ENCODE measurements at places on chromosomes 7 and 10.

DNA sequence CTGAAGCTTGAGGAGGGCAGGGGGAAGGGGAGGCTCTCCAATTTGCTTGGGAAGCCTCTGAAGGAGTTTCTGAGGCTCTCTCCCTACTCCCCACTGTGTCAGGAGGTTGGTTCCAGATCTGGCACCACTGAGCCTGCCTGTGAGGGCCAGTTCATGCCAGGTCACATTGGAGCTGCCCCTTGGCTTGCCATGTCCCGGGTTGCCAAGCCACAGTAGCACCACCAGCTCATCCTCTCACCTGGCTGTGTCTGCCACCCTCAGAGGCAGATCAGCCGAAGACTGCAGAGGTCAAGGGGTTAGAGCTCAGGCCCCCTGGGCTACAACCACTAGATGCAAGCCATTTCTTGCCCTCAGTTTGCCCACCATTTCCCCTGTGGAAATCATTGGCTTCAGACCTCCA, 3.1 kb downstream of the C10orf71 start:
- DNase-seq = no peak

GRCh38 chr10:75957314-75958120, 526.1 kb downstream of the LRMDA start:
- no peak for DNase-seq

DNA sequence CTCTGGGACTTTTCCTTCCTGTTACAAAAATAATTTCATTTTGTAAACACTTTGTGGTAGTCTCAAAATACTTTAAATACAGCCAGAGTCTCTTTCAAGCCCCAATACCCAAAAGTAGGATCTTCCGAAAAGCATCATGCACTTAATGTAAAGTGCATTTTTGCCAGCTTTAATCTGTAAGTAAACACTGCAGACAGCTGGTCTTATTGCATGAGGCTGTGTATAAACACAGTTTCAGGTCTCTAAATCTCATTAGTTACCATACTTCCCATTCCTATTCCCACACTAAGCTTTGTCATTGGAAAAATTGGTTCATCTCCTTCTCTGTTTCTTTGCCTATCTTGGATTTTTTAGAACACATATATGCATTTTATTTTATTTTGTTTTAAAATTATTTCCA, 87.6 kb upstream of the GNAI1 start:
- peak; percentile 35 for DNase-seq

DNA sequence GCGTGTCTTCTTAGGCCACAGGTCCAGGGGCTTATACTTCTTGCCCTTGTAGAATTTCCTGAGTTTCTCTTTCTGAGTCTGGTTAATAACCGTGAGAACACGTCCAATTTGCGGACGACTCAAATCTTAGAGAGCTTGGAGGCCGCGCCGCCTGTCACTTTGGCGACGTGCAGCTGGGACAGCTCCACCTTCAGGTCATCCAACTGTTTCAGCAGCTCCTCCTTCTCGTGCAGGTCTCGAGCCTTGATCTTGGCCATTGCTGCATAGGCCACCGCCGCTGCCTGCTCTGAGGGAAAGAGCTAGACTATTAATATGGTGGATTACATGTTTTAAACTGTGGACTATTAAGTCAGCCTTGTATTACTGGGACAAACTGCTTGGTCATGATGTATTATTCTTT, 26.9 kb downstream of the EVX1 start:
- DNase-seq = no peak

DNA sequence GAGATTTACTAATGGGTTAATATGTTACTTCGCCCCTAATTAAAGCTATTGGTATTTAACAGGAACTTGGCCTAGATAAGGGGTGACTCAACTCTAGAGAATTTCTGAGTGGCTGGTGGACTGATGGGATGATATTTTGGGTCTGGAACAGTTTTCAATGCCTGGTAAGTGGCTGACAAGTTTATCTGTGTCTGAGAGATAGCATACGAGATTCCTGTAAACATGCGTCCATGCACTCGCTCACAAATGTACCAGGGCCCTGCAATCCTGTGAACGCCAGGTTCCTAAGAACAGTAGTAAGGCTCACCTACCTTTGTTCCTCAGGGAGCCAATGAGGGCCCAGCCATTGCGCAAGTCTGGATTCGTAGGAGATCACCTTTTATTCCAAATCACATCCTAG, 683.8 kb upstream of the ANKRD30A start:
- no peak for DNase-seq

GRCh38 chr10:78658645-78659597, 409.8 kb upstream of the ZMIZ1 start:
- no peak for DNase-seq

DNA sequence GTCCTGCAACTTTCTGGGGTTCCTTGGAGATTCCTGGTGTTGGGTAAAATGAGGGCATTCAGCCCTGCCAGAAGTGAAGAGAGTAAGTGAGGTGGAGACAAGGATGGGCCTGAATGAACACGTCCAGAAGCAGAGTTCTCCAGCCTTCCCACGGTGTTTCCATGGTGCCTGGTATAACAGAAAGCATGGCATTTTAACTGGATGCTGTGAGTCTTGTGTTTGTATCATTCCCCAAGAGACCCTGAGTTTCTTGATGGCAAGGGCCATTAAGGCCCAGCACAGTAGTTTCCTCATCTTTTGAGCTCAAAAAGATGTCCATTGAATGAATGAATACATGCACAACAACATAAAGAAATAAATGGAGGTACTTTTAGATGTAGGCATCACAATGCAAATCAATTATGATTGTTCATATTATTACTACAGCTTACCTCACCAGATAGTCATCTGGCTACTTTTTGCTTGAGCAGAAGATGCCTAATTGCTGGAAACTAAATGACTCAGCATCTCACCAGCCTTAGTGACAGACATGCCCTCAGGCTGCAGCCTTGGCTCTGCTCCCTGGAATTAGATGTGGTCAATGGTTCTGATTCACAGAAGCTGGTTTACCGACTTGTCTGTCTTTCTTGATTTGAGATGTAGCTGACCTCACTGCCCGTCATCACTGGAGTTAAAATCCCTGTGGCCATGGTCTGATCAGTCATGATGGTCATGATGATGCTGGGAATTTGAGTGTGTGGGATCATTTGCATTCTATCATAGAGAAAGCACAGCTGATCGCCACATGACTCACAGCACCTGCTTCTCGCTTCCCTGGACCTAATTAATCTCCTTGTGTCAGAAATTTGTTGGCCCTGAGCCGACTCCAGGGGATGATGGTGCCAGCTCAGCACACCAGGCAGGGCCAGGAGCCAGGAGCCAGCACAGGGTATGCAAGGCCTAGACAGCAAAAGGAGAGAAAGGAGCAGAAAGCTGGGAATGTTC, 83.9 kb downstream of the CXCL12 start:
- DNase-seq = peak; percentile 4

GRCh38 chr10:131099028-131099726, 212.3 kb downstream of the TCERG1L start:
- no peak for DNase-seq

DNA sequence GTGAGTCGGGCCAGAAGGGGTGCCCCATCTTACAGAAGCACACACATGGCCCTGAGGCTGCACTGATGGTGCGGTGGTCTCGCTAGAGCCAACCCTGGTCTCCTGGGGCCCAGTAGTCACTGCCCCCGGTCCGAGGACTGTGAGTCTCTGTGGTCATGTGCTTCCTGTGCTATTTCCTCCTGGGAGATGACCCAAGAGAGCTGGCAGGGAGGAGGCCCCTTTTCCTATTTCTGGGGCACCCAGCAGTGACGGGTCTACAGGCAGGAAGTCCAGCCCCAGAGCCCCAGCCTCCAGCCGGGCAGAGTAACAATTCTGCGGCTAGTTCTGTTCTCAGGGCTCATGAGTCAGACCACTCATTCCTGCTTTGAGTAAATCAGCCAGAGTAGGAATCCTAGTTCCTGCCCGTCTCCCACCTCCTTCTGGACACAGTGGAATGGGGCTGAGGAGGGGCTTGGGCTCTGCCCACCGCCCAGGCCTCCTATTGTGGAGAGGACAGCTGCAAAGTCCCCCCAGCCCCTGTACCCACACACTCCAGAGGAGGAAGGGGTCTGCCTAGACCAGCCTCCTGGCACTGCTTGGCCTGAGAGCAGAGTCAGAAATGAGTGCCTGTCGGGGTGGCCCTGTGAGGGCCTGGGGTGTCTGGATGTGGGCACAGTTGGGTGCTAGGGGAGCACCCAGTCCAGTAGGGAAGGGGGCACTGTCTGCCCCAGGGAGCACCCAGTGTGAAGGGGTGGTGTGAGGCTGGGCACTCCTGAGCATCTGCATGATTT, 80.5 kb upstream of the PPIF start:
- DNase-seq = no peak

DNA sequence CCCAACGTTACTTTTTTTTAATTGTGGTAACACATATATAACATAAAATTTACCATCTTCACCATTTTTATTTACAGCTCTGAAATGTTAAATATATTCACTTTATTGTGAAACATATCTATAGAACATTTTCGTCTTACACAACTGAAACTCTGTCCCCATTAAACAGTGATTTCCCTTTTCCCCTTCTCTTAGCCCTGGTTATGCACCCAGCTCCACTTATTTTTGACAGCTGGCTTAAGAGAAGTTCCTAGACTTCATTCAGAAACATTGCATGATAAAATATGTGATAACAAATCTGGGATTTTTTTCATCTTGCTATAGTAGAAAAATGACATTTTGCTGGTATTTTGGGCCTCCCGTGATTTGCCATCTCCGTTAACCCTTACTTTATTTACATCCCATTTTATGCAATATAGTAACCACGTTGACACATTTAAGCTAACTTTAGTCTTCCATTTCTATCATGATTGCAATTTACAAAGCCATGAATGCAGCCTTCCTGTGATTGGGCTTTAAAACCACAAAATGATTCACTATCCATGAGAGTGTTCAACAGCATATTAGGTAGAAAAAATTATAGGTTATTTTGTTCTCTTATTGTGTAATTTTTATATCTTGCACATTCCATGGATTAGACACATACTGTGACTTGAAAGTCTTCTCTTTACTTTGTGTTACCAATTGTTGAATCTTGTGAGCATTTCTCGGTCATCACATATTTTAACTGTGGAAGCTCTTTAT, 139.6 kb downstream of the SND1 start:
- DNase-seq = no peak

GRCh38 chr10:112565434-112566053, 118.5 kb downstream of the VTI1A start:
- peak; percentile 3 for DNase-seq

GRCh38 chr7:5282543-5283316, at the start of gene SLC29A4:
TSS of gene SLC29A4 (plus strand) at chr7:5282943. CDS start at chr7:5287817, 4,874 bp downstream.
- no peak for DNase-seq

- no peak for DNase-seq
Observed at GRCh38 chr10:133294189-133294588, 14.5 kb downstream of the TUBGCP2 start.

- DNase-seq = no peak
Observed at GRCh38 chr7:19482628-19483027, 226.2 kb downstream of the POLR1F start.

DNA sequence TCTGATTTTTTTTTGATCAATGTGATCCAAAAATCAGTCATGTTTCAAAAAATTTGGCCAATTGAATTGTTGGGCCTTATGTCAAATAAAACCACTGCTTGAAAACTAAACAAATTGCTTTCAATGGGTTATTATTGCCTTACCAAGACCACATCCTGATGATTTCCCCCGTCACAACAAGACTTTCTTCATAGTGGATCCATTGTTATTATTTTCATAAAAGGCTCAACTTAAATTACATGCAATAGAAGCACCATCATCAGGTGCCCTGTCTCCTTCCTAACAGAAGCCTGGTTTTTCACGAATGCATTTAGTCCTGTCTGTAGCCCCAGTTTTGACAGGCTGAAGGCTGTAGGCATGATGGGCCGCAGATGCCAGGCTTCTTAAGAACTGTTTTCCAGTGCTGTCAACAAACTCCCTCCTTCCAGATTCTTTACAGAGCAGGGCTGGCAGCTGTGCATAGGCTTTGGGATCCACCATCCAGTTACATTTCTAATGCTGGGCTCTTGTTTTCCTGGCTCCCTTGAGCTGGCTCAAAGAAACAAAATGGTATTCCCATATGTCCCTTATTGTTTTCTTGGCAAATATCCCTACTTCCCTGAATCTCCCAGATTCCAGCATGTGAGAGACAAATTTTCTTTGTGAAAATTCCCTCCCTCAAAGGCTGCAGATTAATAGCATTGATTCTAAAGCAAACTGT, 302.0 kb downstream of the TWIST1 start:
- DNase-seq = no peak

DNA sequence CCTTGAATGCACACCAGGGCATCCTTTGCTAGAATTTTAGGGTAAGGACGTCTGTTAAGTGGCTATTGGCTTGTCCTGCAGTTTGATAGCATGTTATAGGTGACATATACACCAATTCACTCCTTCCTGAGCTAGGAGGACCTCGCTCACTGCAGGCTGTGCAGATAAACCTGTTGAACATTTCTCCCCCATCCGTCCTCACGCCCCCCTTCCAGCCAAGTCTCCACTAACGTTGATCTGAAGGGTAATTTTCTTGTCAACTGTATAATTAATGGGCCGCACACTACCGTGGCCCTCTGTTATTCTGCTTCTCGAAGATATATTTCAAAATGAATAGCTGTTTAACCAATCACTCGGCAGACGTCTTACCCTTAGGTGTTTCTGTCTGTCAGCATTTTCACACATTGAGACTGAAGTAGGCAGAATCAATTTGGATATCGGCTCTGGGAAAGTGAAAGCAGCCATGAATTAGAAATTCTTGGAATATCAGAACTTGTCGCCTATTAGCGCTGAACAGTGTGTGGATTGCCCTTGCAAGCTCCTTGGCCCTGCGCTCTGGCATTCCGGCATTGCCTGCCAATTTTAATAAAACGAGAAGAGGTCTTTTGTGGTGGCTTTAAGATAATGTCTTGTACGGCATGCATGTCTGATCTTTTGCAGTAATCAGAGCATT, 905.3 kb downstream of the TYW1 start:
- DNase-seq = no peak

GRCh38 chr10:132753596-132753995, 32.4 kb downstream of the NKX6-2 start:
- DNase-seq = no peak

GRCh38 chr7:107396081-107396480, 73.8 kb upstream of the GPR22 start:
- no peak for DNase-seq

GRCh38 chr10:119538632-119539358, 3.7 kb downstream of the RGS10 start:
- DNase-seq = no peak

DNA sequence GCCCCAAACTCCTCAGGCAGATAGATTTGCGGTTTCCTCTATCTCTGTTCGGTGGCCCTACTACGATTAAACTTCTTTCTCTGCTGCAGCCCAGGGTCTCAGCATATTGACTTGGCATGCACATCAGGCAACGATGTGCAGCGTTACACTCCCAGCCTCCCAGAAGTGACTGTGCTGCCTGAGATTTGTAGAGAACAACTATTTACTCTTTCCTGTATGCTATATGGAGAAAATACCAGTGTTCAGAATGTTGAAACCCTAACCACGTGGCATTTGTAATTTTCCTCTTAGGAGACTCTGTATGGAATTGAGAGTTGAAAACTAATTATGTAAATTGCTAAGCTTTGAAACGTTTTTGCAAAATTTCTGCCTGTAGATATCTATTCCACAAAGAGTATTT, 50.9 kb downstream of the GNAI1 start:
- no peak for DNase-seq

DNA sequence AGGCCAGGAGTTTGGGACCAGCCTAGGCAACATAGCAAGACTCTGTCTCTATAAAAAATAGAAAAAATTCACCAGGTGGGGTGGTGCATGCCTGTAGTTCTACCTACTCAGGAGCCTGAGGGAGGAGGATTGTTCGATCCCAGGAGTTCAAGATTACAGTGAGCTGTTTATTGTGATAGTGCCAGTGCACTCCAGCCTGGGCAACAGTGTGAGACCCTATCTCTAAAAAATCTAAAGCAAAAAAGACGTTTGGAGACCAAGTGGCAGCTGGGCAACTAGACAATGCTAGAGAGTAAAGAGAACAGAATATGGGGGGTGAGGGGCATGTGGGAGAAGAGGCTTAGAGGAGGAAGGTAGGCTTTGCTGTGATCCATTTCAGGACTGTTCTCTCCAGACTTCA, 1.4 kb downstream of the PDSS1 start:
- no peak for DNase-seq
